Fibroblast of villous mesenchyme (primary cell): ENCODE measurements at places on chromosomes 6 and 20. TPM values are rescaled to one million over a fixed set of nuclear protein-coding genes. Genes with fewer than 3 reads are reported as not detected.

GRCh38 chr6:79784395-79784753 lies 153.2 kb downstream of the SH3BGRL2 start:
- DNase-seq: peak; percentile 4

DNA sequence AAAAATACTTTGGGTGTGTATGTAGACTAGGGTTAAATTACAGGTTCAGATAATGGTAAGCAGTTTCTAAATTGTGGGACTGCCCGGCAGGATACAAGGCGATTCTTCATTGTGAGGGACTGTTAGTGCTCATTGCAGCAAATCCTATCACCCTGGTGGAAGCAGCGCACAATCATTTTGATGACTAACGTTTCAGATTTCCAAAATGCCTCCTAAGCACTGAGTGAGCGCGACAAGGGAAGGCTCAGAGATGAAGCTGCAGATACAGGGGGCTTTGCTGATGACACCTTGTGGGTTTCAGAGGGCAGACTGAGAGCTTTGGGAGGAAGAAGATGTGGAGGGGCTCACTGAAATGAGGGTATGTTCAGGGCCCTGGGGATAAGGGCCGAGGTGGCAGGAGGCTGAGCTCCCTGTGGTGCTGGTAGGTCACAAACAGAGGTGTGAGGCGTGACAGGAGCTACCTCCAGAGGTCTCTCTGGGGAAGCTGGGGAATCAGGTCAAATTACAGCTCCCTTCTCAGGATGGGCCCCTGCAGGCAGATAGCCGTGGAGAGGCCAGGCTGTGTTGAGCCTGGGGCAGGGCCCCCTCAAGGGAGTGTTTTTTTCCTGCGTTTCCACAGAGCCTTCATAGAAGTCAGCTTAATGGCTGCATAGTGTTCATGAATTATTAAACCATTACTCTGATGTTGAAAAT lies 84.5 kb upstream of the FYN start:
- no peak for DNase-seq

DNA sequence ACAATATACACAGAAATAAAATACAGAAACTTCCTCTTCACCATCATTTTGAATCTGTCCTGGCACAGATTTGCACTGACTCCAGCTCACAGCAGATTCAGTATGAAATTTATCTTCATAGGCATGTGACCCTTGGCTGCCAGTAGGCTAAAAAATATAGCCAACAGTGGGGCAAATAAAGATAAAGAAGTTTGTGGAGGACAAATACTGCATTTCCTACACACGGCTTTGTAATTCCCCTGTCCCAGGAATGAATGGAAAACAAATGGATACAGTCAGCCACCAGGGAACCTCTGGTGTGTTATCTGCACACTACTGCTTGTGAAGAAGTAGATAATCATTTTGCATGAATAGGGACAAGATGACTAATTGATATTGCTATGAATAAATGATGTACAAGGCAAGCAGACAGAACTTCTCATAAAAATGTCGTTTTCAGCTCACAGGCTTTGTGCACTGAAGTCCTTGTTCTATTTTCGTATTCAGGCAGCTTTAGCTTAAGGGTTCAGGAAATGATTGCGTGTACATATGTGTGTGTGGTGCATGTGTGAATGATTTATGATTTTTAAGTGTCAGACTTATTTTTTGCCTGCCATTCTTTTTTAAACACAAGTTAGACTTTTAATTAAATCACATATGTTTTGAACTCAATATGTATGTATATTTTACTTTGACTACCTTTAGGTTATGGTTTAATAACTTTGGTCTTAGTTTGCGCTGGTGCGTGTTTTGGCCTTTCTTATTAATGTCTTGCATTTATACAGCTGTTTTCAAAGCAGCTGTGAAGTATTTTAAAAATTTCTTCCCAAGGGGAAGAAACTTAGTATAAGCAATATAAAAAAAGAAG lies 543.8 kb upstream of the JAG1 start:
- DNase-seq: peak; percentile 33

DNA sequence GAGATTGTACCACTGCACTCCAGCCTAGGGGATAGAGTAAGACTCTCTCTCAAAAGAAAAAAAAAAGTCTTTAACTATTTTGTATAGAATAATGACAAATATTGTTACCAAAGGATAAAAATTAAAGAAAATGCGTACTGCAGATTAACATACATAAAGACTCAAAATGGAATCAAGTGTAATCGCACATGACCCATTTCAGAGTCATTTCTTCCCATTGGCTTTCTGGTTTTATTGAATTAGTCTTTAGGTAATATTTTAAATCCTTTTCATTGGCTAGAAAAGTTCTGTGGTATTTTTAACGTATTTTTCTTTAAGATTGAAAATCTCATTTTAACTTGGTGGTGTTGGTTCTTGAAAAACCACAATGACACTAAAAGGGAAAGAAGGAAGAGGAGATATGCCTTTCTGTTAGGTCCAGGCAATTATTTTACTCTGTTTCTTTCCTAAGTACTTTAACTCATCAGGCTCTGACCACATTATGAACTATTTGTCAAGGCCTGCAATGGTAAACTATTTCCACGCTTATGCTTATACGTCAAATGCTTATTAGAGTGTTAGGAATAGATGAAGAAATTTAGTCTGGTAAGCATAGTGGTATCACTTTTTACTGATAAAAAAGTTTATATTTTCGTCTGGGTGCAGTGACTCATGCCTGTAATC lies 52.3 kb downstream of the PLEKHG1 start:
- peak; percentile 92 for DNase-seq

DNA sequence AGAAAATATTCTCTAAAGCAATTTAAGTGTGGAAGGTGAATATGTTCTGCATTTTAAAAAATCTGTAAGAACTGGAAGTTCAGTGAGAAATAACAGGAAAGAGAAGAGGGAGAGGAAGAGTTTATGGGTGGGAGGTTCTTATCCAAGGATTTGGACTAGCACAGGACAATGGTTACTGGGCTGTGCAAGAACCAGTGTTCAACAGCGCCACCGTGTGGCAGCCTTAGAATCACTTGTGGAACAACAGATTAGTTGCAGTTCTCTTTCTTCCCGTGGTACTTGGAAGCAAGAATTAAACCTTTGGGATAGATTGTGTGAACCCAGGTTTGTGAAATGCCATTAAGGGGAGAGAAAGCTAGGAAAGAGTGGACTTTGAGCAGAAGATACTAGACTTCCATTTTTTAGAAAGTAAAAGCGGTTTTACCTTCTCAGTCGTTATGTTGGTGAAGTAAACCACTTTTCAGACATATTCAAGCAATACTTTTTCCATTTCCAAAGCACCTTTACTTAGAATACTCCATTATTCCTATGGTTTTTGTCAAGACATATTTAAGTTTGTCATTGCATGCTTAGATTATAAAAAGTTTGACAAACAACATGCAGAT lies 436.7 kb downstream of the RNF144B start:
- peak; percentile 4 for DNase-seq

GRCh38 chr6:52877168-52877567 lies 32.3 kb downstream of the GSTA3 start:
- DNase-seq: peak; percentile 91

- no peak for DNase-seq
These were observed 284.2 kb upstream of the SGK1 start for GRCh38 chr6:134602123-134602522.

DNA sequence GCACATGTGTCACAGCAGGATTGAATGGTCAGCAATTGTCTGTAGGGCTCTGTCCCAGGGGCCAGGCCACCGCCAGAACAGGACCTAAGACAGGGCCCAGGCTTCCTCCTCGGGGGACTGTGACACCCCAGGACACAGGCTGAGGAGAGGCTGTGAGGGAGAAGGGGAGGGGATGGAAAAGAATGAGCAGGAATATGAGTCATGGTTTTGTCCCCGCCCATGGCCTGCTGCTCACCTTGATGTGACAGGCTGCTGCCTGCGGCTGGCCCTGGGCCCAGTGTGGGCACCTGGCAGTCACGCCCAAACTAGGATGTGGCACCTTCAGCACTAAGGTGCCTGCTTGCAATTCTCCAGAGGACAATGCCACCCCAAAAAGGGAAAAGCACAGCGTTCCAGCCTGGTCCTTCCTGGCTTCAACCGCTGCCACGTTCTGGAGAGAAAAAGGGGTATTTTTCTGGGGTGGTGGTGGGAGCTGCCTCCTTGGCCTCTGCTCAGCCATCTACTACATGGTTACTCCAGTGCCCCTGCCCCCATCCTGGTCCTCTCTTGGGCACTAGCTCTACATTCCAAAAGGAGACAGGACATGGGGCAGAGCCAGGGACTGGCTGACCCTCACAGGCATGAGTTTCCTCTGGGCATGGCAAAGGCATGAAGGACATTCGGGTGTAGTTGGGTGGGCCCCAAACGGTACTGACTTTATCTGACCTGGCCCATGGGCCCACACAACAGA lies 93.4 kb downstream of the SLC22A23 start:
- no peak for DNase-seq

GRCh38 chr6:8110117-8110721 lies 7.9 kb upstream of the EEF1E1 start:
- no peak for DNase-seq

DNA sequence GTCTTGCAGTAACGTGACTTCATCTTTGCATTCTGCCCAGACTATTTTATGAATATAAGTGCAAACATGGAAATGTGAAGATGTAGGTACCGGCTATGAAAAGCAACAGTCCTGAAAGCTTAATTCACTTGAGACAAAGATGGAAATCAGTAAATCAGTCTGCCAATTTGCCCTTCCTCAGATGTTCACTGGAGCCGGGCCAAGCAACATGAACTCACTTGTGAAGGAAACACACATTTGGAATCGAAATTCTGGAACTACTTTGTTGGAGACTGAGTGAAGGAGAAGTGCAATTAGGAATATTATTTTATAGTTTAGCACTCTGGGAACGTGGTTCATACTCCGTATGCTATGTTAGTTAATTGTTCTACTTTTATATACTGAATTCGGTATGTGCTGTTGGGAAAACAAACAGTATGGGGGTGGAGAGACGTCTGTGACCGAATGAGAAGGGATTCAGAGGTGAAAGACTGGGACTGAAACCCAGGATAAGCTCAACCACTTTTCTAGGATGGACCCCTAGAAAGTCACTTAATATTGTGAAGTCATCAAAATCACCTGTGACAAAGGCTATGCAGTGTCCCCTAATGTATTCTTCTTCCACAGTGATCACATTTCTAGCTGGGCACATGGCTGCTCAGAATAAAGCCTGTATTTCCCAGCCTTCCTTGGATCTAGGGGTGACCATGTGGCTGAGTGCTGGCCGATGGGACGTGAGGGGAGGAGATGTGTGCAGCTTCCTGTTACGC lies 95.5 kb downstream of the PREX1 start:
- DNase-seq: no peak

DNA sequence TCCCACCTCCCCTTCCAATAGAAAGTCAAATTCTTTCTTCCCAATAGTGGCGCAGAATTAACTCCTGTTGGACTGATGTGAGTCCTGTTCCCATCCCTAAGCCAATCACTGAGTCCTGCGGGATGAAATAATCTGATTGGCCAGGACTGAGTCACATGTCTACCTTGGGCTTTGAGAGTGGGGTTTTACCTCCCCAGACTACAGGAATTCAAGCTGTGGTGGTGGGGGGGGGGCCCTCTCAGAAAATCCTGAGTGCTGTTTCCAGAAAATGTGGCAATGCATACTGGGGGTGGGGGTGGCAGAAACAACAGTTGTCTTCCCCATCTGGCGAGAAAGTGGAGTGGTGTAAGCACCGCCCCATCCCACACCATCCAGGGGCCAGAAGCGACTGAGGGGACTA lies 65.7 kb downstream of the CTCFL start:
- no peak for DNase-seq

GRCh38 chr6:21601932-21602390 lies 8.4 kb downstream of the SOX4 start:
- no peak for DNase-seq

DNA sequence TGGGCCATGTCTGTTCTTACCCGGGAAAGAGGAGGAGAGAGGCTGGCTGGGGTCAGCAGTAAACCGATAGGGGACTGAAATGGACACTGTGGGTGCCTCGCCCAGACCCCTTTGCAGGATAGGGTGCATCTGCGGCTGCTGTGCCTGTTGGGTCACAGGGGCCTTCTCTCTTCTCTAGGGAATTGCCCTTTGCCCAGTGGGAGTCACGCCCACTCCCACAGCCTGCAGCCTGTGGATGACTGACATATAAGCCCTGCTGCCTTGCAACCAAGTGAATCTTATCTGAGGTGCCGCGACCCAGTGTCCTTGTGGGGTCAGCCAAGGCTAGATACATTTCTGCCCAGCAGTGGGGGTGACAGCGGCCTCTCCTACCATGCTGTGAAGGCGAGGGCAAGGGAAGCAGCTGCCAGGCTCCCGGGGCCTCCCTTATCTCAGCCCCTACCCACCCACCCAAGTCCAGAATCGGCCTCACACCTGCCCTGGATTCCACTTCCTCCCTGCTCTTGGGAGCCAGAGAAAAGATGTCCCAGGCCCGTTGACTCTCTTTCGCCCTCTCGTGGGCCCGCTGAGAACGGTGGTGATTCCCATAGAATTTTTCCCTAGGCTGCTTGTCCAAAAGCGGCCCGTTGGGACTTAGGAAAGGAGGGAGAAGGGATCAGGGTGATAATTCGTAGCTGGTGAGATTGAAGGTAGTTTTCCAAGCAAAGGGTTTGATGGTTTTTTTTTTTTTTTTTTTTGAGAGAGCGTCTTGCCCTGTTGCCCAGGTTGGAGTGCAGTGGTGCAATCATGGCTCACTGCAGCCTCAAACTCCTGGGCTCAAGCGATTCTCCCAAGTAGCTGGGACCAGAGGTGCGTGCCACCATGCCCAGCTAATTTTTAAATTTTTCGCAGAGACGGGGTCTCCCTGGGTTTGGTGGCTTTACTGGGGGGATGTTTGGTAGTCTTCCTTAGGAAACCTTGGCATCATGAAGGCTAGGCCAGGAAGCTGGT lies 76.4 kb upstream of the RNF24 start:
- DNase-seq: peak; percentile 54

DNA sequence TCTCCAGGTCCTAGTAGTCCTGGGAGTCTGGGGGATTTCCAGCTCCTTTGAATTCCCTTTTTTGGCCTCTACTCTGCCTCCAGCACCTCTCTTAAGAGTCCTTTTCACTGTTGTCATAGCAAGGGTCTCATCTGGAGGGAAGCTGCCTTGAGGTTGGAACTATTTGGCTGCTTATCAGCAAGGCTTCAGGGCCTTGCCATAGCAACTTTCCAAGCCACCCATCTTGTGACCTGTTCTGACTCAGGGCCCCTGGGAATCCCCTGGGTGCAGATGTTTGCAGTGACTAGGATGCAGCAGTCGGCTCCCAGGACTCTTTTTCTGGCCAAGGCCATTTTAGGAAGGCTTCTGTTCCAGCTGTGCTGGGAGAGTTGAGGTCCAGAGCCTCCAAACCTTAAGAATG lies 12.4 kb downstream of the PKIG start:
- DNase-seq: peak; percentile 83

DNA sequence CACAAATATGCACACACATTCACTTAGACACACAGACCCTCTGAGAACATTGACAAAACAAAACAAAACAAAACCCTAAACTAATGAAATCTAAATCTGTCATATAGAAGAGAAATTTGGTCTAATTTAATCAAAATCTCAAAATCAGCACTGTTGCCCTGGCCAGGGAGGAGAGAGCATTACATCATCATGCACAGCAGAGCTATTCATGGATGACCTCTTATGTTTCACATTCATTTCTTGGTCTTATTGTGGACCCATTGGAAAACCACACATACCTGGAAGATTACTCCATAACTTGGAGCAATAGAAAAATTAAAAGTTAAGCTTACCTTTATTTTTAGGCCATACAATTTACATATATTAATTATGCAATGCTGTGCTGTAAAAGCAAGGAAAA lies 1223.6 kb upstream of the GJE1 start:
- DNase-seq: no peak

GRCh38 chr6:168225471-168225911 lies 94.1 kb downstream of the DACT2 start:
- no peak for DNase-seq

CYP21A2 gene
- total RNA-seq: under 0.01 TPM in 2 replicates

C6orf47 gene
- 20.7 and 21.9 TPM in 2 replicates for total RNA-seq

PLTP gene
- 10.4 and 14.8 TPM in 2 replicates for total RNA-seq

SNAP91 gene
- total RNA-seq: under 0.01 TPM in 1 of 2 replicates, not detected in the other
